ENCODE measurements at places on chromosomes 6 and 20.

GRCh38 chr6:129634411-129635230 is 75.4 kb downstream of the ARHGAP18 start:
- no peak for DNase-seq

- no peak for DNase-seq
Observed at GRCh38 chr6:150406948-150407347, 38.1 kb downstream of the IYD start.

GRCh38 chr6:157304899-157305663 is 18.2 kb downstream of the TMEM242 start:
- DNase-seq: no peak

- DNase-seq: no peak
Observed at GRCh38 chr20:49973981-49974380, 8.8 kb upstream of the SNAI1 start.

- no peak for DNase-seq
Observed at GRCh38 chr6:33628401-33628964, 7.4 kb downstream of the ITPR3 start.

GRCh38 chr6:9140172-9140571 is 704.8 kb upstream of the SLC35B3 start:
- DNase-seq: no peak

DNA sequence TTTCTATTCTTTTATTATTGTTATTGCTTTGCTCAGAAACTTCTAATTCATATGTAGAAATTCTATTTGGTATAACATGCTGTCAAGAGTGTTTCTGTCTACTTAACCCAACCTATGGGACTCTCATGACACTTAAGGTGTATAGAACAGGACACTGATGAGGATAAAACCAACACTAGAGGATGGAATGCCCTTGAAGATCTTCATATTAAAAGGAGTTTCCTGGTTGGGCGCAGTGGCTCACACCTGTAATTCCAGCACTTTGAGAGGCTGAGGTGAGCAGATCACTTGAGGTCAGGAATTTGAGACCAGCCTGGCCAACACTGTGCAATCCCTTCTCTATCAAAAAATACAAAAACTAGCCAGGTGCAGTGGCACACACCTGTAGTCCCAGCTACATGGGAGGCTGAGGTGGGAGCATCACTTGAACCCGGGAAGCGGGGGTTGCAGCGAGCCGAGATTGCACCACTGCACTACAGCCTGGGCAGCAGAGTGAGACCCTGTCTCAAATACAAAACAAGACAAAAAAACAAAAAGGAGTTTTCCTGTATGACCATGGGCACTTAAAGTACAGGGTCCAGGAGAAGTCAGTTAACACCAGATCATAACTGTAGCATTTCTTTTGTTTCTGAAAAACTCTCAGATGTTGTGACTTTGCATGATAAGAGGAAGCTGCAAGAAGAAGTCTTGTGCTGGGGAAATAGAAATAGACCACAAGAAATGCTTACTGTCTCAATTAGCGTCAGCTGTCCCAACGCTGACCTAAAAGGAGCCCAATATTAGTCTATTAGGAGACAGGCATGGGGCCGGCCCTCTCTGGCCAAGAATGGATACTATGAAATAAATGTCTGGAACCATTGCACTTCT is 38.9 kb upstream of the CD2AP start:
- peak; percentile 66 for DNase-seq

DNA sequence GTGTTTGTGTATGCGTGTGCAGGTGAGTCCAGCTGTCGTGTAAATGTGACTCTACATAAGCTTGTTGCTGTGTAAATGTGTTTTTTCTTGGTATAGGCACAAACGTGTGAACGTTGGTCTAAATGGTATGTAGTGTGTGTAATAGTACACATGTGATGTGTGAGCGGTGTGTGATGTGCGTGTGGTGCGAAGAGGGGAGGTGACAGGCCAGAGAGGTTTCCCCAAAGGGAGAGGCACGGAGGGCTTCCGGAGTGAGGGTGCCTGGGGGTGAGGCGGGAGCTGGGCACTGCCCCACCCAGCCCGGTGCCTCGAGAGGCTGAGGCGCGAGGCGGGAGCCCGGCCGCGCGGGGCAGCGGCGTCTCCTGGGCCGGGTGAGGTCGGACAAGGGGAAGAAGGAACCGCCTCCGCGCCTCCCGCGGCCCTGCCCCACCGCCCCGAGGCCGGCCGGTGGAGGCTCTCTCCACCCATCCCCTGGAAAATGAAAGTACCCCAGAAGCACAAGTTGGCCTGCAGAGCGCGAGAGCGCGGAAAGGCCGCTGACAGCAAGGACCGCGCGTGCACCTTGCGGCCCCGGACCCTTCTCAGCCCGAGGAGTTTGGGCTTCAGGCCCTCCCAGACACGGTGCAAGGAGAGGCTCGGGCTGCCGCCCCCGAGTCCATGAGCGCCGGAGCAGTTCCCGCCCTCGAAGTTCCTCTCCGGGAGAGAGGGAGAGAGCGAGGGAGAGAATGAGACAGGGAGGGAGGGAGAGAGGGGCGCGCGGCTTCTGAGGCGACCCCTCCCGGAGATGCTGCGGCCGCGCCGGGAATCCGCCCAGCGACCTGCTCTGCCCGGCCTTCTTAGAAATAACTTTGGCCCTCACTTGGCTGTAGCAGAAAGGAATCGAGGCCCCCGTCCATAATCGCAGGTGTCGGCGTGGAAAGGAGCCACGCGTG is 43.2 kb upstream of the OSTM1 start:
- DNase-seq: no peak

DNA sequence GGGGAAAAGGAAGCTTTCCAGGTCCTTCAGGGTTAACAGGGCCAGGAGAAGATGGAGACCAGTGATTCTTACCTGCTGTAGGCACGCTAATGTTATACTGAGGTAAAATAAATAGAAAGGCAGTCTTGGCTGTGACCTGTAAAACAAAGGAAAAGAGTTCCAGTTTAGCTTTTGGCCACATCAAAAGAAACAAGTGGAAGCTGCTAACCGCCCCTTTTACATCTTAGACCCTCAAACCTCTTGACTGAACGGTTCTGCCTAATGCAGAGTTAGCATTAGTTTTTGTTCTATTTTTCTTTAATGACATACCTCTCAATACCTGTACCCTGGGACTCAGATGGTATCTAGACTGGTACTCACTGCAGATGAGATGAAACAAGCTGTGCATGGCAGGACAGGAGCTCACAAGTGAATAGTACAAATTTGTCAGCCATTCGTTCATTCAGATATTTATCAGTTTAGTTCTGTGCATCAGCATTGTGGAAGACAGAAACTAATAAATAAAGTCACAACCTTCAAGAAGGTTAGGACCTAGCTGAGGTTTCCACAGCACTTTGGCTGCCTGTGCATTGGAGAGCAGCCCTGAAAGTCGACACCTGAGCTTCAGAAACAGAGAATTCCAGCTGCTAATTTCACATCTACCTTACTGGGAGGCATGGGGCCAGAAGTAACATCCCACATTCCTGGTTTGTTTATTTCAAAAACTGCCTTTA is 41.0 kb downstream of the TRAM2 start:
- DNase-seq: no peak

DNA sequence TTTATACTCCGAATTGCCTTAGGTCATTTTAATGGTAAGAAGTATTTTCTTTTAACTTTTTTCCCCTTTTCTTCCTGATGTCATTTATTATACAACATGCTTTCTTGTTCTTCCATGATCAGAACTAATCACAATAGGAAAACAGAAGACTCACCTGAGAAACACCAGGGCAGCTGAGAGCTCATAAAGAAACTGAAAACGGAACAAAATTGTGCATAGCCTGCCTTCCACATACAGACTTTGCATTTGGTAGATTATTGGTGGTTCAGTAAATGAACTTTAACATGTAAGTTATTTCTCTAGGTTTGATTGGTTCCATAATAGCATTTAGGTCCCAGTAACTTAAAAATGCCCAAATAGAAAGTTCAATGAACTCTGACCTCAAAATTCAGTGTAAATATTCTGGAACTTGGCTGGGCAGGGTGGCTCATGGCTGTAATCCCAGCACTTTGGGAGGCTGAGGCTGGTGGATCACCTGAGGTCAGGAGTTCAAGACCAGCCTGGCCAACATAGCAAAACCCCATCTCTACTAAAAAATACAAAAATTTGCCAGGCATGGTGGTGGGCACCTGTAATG is 161.1 kb upstream of the DTNBP1 start:
- DNase-seq: peak; percentile 16

All from GM12864 (cell line).